Stimulated activated CD8-positive, alpha-beta memory T cell treated with anti-CD3 and anti-CD28 coated beads, Interleukin-4, amount 100 ng/mL, for 1 hour (primary cell): ENCODE measurements at places on chromosomes 1 and 21.

DNA sequence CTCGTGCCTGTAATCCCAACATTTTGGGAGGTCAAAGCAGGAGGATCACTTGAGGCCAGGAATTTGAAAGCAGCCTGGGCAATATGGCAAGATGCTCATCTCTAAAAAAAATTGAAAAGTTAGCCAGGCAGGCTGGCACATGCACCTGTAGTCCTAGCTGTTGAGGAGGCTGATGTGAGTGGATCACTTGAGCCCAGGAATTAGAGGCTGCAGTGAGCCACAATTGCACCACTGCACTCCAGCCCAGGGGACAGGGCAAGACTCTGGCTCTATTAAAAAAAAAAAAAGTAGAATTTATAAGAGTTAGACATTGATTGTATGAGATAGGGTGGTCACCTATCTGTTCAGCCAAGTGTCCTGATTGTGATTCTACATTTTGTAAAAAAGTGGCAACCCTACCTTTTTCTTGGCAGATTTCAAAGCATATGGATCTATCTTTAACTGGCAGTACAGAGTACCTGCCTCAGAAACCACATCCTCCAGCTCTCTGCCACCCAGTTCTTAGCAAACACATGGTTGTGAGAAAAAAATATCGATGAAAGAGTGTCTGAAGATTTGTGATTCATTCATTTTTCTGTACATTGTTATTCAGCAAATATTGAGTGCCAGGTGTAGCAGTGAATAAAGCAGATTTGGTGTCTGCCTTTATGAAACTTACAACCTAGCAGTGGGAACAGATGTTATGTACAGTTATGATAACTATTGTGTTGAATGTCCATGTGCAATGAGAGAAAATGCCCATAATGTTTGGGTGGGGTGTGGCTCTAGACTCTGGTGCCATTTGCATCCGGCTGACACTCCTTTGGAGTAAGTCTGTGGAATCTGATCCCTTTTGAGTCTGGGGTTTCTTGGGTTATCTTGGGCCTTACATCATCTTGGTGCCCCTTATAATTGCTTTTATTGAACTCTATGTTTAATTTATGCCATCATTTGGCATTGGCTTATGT is 82.5 kb downstream of the ST3GAL3 start:
- DNase-seq: no peak

DNA sequence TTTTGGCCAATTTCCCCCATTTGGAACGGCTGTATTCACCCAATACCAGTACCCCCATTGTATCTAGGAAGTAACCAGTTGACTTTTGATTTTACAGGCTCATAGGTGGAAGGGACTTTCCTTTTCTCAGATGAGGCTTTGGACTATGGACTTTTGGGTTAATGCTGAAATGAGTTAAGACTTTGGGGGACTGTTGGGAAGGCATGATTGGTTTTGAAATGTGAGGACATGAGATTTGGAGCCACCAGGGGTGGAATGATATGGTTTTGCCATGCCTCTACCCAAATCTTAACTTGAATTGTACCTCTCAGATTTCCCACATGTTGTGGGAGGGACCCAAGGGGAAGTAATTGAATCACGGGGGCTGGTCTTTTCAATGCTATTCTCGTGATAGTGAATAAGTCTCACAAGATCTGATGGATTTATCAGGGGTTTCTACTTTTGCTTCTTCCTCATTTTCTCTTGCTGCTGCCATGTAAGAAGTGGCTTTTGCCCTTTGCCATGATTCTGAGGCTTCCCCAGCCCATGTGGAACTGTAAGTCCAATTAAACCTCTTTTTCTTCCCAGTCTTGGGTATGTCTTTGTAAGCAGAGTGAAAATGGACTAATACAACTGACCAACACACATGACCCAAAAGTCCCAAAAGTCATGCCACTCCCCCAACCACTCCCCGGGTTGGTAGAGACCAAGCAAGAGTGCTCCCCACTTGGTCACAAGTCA is 35.4 kb upstream of the ZNF496 start:
- DNase-seq: no peak

DNA sequence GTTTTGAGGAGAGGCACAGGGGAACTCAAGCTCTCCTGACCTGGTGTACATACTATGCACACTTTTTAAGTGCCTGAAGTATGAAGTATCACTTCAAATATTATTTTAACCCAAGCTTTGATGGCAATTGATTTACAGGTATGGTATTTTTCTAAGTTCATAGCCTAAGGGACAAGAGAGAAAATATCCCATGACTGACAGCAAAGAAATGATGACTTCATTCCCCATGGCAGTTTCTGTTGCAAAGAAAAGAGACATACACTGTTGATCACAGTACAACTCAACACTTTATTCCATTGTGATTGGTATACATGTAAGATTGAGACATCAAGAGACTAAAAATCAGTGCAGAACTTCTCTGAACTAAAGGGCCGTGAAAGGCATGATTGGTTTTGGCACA is 41.8 kb upstream of the BCL10 start:
- no peak for DNase-seq

DNA sequence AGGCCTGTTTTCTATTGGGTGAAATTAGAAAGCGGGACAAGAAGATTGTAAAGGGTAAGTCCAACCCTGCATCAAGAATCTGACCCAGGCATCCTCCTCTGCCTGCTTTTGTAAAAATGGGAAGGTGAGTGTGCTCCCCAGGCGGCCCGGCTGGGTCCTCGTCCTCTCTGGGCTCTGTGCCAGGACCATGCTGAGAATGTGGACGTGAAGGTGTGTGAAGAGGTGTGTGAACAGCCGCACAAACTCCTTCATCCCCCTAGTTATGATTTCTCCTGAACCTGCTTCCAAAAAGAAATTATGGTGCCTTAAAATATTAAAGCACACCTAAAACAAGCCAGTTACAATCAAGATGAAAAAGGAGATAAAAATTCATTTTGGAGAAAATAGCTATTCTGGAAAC is 185.7 kb downstream of the IGSF21 start:
- DNase-seq: no peak

- DNase-seq: no peak
Measured at GRCh38 chr1:184502161-184502560, 115.3 kb downstream of the C1orf21 start.

DNA sequence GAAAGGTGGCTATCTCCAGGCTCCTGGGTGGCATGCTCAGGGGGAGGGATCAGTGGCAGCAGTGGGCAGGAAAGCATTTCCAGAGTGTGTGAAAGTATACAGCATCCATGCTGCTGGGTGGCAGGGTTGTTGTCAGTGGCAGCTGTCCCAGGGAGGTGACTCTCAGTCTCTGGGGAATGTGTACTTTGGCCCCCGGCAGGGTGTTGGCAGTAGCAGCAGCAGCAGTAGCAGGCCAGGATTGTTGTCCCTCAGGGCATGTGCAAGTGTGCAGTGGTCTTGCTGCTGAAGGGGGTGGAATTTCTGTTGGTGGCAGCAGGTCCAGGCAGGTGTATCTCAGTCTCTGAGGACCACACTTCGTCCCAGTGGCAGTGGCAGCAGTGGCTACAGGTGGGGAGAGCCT is 71.7 kb upstream of the GUCA2B start:
- no peak for DNase-seq

DNA sequence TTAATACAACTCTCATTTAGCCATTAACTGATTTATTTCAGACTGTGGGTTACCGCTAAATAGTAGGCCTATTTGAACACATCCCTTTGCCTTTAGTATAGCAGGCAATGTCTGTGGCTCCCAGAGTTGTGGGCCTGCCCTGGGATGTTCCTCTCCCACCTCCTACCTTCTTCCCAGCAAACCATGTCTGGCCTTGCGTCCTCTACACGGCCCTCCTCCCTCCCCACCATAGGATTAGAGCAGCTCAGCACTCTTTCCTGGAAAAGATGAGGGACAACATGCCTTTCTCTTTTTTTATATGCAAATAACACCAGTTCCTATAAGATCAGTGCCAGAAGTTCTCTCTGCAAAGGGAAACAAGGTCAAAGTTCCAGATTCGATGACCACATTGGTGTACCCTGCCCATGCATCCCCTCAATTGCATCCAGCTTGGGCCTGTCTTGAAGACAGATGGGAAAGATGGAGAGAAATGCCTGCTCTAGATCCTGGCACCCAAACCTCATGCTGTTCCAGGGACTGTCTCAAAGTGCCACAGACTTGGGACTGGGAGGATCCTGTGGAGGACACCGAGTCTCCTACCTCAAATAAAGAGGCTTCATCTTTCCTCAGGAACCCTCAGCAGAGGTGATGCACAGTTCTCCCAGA is 57.2 kb downstream of the CD46 start:
- DNase-seq: no peak

DNA sequence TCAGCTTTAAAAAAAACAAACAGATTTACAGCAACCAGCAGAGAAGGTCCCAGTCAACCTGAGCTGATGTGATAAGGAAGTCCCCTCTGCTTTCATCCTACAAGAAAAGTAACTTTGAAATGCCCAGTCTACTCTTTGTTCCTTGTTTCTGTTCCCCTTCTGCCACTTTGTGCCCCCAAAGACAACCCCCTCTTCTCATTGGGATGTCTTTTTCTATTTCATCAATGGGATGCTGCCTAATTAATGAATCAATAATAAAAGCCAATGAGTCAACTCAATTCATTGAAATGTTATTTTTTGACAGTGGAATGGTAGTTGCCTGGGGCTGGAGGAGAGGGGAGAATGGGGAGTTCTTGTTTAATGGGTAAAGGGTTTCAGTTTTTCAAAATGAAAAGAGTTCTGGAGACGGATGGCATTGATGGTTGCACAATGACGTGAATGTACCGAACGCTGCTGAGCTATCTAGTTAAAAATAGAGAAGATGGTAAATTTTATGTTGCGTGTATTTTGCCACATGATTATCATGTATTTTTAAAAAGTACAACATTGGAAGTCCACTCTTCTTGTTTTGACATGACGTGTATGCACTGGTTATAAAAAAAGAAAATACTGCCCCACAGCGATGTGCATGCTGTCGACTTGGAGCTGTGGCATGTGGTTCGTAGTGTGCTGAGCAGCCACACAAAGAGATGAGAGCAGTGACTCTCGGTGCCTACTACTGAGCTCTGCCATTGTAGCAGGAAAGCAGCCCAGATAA is 22.4 kb upstream of the PADI2 start:
- DNase-seq: no peak
